ENCODE measurements at places on chromosomes 11 and 22.

GRCh38 chr22:45318558-45319323, 9.0 kb downstream of the FAM118A start:
- DNase-seq, result peak; percentile 23

GRCh38 chr11:34850334-34850733, 65.8 kb downstream of the APIP start:
- DNase-seq, result no peak

DNA sequence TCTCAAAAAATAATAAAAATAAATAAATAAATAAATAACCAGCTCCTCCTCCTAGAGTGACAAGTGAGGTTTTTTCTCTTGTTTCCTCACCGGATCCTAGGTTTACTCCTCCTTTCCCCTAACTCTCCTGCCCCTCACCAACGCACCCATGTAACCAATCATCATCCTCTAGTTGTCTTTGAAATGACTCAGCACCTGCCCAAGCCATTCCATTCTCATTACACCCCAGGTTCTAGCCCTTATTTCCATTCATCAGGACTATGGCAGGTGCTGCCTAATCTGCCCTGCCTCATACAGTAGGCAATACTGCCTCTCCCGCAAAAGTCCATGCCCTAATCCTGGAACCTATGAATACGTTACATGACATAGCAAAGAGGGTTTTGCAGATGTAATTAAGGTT, 60.4 kb downstream of the BUD13 start:
- no peak for DNase-seq

- no peak for DNase-seq
These were observed 69.8 kb downstream of the PRR5L start for GRCh38 chr11:36365907-36366306.

- DNase-seq, result no peak
These were observed 172.1 kb downstream of the DYNC2H1 start for GRCh38 chr11:103281301-103281700.

GRCh38 chr11:48064306-48064705, 83.9 kb downstream of the PTPRJ start:
- DNase-seq, result no peak

GRCh38 chr11:35536470-35536869, 11.1 kb upstream of the PAMR1 start:
- no peak for DNase-seq

DNA sequence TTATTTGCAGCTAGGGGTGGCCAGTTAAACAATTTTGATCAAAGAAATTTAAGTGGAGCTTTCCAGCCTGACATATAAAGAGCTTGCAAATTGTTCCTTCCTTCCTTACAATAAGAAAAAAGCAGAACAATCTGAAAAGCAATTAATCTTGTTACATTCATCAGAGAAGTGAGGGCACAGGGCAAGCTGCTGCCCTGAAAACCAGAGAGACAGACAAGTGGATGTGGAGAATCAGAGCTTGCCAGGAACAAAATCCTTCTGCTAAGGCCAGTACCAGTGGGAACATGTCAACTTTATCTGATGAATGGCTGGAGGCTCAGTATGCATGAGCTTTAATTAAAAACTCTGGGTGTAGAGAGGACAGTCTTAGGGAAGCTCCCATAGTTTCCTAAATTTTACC, 8.8 kb downstream of the CCDC179 start:
- DNase-seq, result no peak

- no peak for DNase-seq
These were observed 18.2 kb upstream of the MOB2 start for GRCh38 chr11:1504581-1505290.

GRCh38 chr11:126072141-126072741, 9.6 kb upstream of the CDON start:
- no peak for DNase-seq

DNA sequence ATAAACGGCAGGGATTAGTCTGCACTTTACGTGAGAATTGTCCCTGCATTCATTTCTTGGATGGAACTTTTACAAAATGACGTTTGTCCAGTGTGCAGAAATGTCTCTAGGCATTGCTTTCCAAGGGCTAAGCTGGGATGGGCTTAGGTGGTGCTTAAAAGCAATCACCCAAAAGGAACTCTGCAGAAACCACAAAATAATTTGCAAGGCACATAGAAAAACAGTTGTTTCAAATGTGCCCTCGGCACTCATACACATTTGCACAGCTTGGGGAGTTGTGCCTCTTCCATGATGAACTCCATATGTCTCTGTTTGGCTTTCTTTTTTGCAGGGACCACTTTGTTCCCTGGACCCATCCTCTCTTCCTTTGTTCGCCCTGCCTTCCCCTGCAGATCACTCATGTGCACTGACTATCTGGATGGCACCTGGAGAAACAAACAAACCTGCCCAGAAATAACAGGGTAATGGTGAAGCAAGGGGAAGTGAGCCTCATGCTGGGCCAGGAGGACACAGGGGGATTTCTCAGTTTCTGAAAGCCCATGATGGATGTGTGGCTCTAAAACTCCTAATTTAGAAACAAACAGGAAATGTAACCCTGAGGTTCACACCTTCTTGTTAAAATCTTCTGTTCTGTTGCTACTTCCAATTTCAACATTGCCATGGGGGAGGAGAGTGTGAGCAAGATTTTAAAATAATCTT, 150.2 kb downstream of the SNX19 start:
- DNase-seq, result no peak

GRCh38 chr11:32420937-32421901, 14.1 kb downstream of the WT1 start:
- no peak for DNase-seq

GRCh38 chr11:123166071-123166559, 28.9 kb downstream of the CLMP start:
- peak; percentile 27 for DNase-seq

GRCh38 chr11:62472063-62472884, 53.4 kb downstream of the SCGB1A1 start:
- no peak for DNase-seq

GRCh38 chr11:23226331-23227077, 366.2 kb upstream of the CCDC179 start:
- DNase-seq, result no peak

DNA sequence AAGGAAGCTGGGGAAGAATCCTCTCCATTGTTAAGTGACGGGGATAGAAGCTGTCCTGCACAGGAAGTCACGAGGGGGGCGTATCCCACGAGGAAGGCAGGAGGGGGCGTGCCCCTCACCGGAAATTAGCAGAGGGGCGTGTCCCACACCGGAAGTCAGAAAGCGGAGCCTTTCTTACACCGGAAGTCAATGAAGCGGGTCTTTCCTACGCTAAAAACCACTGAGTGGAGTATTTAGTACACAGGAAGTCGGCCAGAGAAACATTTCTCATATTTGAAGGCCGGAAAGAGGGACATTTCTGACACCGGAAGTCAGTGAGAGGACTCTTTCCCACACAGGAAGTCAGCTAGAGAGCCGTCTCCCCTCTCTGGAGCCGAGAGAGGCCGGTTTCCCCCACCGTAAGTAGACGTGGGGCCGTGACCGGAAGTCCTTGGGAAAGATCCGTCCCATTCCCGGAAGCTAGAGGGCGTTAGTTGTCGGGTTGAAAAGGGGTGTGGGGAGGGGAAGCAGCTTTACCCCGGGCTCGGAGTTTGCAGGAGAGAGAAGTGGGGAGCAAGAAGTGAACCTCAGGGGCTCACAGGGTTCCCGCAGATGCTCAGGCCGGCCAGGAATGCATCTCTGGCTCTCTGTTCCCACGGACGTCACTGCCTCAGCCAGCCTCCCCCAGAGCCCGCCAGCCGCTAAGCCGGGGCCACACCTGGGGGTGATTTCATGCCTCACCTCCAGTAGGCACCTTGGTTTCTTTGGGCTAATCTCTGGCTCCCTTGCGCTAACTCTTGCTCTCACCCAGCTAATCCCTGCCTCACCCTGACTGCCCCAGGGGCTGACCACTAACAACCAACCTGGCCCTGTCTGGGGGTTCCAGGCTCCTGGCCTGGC, 15.4 kb downstream of the MIAT start:
- DNase-seq, result peak; percentile 93

DNA sequence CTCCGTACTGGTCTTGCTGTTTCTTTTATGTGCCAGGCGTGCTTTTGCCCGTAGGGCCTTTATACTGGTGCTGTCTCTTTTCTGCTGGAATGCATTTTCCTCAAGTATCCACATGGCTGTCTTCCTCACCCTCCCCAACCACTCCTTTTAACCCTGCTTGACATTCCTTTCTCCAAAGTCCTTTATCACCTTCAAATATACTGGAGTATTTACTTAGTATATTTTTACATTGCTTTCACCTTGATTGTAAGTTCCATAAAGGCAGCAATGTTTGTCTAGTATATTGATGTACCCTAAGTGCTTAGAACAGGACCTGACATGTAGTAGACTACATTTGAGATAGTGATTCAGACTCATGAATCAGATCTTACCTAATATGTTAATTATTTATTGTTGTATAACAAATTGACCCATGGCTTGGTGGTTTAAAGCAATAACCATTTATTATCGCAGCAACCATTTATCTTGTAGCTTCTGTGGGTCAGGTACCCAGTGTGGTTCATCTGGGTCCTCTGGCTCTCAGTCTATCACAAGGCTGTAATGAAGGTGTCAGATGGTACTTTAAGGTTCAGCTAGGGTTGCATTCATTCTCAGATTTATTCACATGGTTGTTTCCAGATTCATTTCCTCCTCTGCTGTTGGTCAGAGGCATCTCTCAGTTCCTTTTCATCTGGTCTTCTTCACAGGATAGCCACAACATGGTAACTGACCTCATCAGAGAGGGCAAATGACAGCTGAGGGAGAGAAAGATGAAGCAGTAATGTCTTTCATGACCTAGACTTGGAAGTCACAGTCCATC, 34.2 kb downstream of the DDX10 start:
- no peak for DNase-seq

- no peak for DNase-seq
These were observed 8.5 kb downstream of the ST14 start for GRCh38 chr11:130168105-130168504.

DNA sequence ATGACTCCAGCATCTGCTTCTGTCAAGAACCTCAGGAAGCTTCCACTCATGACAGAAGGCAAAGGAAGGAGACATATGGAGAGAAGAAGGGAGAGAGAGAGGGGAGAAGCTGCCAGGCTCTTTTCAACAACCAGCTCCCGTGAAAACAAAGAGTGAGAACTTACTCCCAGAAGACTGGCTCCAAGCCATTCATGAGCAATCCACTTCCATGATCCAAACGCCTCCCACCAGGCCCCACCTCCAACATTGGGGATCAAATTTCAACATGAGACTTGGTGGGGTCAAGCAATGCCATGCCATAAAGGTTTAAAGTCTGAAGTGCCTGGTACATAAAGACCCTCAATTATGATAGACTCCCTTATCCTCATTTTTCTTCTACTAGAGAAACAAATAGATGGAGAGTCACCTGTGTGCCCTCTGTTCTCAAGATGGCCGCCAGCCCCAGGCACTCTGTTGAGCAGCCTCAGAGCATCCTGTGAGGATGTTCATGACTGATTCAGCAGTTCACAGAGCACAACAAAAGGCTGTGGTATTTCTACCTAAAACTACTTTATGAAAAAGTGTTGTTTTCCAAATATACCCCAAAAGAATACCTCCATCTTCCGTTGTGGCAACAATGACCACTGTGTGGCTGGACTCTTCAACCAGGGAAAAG, 69.0 kb upstream of the CRTAM start:
- DNase-seq, result no peak

GRCh38 chr11:78708388-78708787, 133.7 kb upstream of the NARS2 start:
- DNase-seq, result no peak

GRCh38 chr11:77677138-77677537, 39.5 kb upstream of the CLNS1A start:
- no peak for DNase-seq

DNA sequence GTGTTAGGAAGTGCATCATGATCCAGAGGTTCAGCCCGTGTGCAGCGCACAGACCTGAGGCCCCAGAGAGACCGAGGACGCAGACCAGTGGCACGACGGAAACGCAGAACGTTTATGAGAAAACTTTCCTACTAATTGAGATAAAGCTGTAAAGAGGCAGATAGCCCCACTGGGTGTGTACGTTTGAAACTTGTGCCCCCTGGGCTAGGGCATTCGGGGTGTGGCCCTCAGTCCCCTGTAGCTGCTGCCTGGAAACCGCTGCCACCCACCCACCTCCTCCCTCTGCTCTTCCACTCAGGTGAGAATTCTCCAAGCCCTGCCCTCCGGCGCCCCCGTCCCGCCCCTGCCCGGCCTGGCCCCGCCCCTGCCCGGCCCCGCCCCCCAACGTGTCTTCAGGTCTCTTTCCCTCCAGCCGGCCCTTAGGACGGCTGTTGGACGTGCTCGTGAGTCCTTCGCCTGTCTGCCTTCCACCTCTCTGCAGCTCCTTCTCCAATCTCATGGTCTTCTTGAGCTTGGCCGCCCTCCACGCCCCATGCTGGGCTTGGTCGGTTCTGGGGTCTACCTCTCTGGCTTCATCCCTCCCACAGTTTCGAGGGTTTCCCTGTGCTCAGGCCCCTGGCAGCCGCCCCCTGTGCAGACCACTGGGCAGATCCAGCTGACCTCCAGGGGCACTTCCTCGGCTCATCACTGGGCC, 12.1 kb downstream of the MAPK8IP2 start:
- DNase-seq, result no peak

- no peak for DNase-seq
These were observed 2.2 kb downstream of the SRRD start for GRCh38 chr22:26485806-26486390.

- no peak for DNase-seq
These were observed 134.6 kb upstream of the RCN1 start for GRCh38 chr11:31956310-31956709.

GRCh38 chr22:33400061-33400840, 342.1 kb upstream of the SYN3 start:
- no peak for DNase-seq

DNA sequence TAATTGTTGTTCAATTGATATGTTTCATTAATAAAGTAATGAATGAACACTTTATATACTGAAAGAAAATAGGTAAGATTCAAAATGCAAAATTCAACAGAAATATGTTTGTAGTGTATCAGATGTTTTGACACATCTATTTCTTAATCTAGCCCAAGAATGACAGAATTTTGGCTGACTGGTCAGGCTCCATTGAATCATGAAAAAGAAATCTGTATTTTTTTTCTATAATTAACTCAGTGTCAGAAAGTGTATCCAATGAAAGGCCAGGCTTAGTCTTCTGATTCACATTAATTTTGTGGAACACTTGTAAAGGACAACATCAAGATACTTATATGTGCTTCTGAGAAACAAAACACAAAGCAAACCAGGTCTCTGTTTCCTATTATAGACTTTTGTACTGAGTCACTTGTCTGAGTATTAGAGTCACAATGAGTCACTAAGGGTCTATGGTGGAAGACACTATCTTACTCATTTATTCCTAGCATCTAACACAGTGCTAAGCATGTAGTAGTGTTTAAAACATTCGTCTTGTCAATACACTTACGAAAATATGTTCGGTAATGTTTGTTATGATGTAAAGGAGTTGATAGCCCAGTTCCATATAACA, 297.7 kb upstream of the CCDC90B start:
- DNase-seq, result no peak

GRCh38 chr11:15113381-15113780, 1.3 kb upstream of the INSC start:
- DNase-seq, result no peak

DNA sequence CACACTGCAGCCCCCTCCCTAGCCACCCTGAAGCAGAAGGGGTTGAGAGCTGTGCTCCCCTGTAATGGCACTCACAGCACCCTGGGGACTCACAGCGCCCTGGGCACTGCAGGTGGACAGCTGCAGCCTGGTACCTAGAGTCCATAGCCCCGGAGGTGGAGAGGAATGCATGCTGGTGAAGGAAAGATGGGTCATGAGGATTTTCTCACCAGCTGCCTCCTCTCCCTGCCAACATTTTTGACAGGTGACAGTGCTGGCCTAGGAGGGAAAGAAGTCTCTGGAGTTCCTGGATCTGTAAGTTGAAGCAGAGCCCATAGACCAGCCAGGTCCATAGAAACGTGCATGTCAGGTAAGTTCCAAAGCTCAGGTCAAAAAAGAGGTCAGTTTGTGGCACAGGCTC, 330.5 kb downstream of the TENM4 start:
- no peak for DNase-seq
